A549 treated with Hydrocortisone at 1 μM for 4 hours (cell line): ENCODE measurements at places on chromosomes 2 and 18. TPM values are rescaled to one million over a fixed set of nuclear protein-coding genes. Genes with fewer than 3 reads are reported as not detected.

STK17B gene
- 7.3 to 11.0 TPM (median 9.0 TPM) in 5 replicates for total RNA-seq

ITPRIPL1 gene
- not detected in 5 replicates for total RNA-seq

MAP2 gene
- total RNA-seq, result 0.86 to 1.9 TPM (median 1.3 TPM) in 5 replicates

TACR1 gene
- total RNA-seq, result 0.03 to 0.21 TPM (median 0.06 TPM) in 5 replicates

FBLN7 gene
- total RNA-seq, result 0.44 to 0.66 TPM (median 0.56 TPM) in 5 replicates

HAUS1 gene
- total RNA-seq, result 33.7 to 48.7 TPM (median 35.3 TPM) in 5 replicates

DQX1 gene
- total RNA-seq, result 0.03 to 0.10 TPM (median 0.07 TPM) in 4 of 5 replicates, not detected in the other

IL1RL1 gene
- 0.64 to 1.4 TPM (median 1.0 TPM) in 5 replicates for total RNA-seq

HSPD1 gene
- total RNA-seq, result 545 to 778 TPM (median 597 TPM) in 5 replicates

SPC25 gene
- 17.2 to 22.0 TPM (median 18.9 TPM) in 5 replicates for total RNA-seq

GNLY gene
- total RNA-seq, result 0.08 to 0.31 TPM (median 0.18 TPM) in 5 replicates

HS1BP3 gene
- total RNA-seq, result 44.4 to 48.9 TPM (median 46.9 TPM) in 5 replicates

LRRC30 gene
- not detected in 5 replicates for total RNA-seq

RNF125 gene
- total RNA-seq, result 0.21 to 0.32 TPM (median 0.23 TPM) in 5 replicates

FLACC1 gene
- total RNA-seq, result 0.16 to 0.46 TPM (median 0.17 TPM) in 5 replicates

CNDP2 gene
- 79.1 to 106 TPM (median 82.9 TPM) in 5 replicates for total RNA-seq

EMX1 gene
- total RNA-seq, result 0.08 to 0.14 TPM (median 0.11 TPM) in 4 of 5 replicates, not detected in the other

DUSP28 gene
- 3.7 to 9.5 TPM (median 7.9 TPM) in 5 replicates for total RNA-seq

IL37 gene
- not detected in 5 replicates for total RNA-seq

SIX3 gene
- 1.9 to 2.9 TPM (median 2.8 TPM) in 5 replicates for total RNA-seq

XDH gene
- total RNA-seq, result 0.99 to 1.4 TPM (median 1.0 TPM) in 5 replicates

CDK15 gene
- not detected in 5 replicates for total RNA-seq

CRYBA2 gene
- total RNA-seq, result not detected in 5 replicates

TUBB8B gene
- total RNA-seq, result not detected in 5 replicates
